Large intestine (tissue), 12 donors: ENCODE measurements at places on chromosomes 16 and 17. TPM values are rescaled to one million over a fixed set of nuclear protein-coding genes. Genes with fewer than 3 reads are reported as not detected.

The CACNG3 gene
- polyA plus RNA-seq, result 0.01 TPM

The KRTAP3-1 gene
- polyA plus RNA-seq, result not detected

DNA sequence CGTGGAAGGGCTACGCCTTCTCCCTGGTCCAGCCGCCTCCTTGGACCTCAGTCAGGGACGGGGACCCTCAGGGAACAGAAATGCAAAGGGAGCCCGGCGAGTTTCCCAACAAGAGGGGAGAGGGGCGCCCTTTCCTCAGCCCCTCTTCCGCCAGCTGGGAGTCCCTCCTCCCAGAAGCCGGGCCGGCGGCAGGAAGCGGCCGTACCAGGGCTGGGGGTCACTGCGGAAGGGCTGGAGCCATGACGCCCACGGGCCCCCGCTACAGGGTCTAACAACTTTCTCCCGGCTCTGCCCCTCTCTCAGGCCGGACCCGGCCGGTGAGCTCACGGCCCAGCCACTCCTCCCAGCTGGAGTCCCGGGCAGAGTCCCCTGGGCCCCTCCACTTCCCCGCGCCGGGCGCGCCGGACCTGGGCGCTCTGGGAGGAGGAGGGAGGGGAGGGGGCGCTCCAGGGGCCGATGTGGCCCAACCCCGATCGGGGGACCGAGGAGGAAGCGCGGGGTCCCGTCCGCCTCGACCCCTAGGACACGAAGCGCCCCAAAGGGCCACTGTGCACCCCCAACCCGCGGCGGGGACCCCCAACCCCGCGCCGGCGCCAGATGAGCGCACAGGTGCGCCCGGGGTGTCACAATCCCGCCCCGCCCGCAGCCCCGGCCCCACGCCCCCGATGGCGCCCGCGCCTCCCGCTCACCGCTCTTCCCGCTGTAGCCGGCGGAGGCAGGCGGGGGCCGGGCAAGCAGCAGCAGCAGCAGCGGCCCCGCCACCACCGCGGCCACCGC lies 578 bp downstream of the PGAP6 start:
- no peak for DNase-seq

GRCh38 chr17:36501963-36502362 lies 15.5 kb downstream of the ZNHIT3 start:
- DNase-seq, result no peak

DNA sequence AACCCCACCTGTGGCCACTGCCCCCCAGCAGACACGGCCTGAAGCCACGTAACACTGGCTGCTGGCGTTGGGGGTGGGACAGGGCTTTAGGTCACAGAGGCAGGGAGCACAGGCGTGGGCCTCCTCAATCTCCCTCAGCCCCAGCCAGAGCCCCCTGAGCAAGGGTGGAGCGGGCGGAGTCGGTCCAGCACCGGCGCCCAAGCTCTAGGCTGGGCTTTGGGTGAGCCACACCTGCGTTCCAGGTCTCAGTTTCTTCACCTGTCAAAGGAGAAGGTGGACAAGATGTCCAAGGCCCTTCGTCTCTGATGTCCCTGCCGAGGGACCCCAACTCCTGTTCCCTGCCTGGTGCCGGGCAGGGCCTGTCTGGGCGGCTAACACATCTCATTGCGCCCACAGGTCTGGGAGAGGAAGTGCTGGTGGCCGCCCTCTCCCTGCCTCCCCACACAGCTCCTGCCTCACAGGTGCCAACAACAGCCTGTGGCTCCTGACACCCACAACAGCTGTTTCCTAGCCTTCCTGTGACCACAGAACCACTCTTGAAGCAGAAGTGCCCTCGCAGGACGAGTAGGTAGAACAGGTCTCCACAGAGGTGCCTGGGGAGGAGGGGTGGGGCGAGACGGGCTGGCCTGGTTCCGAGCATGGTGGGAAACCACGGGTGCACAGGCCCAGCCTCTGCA lies 12.0 kb downstream of the FAM83G start:
- no peak for DNase-seq

GRCh38 chr17:8237175-8237574 lies 10.7 kb downstream of the CTC1 start:
- DNase-seq, result peak; percentile 35

DNA sequence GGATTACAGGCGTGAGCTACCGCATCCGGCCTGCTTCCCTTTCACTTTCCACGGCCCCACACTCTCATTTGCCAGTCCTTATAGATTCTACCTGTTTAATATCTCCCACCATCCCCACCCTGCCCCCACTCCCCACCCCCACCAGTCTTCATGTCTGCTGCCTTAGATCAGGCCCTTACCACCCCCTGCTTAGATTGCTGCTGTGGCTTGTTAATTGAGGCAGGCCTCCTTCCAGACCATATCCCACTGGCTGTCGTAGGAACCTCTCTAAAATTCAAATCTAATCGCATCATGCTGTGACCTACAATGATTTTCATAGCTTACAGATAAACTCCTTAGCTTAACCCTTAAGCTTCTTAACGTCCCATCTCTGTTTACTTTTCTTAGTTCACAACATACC lies 4.9 kb downstream of the IQCK start:
- no peak for DNase-seq

DNA sequence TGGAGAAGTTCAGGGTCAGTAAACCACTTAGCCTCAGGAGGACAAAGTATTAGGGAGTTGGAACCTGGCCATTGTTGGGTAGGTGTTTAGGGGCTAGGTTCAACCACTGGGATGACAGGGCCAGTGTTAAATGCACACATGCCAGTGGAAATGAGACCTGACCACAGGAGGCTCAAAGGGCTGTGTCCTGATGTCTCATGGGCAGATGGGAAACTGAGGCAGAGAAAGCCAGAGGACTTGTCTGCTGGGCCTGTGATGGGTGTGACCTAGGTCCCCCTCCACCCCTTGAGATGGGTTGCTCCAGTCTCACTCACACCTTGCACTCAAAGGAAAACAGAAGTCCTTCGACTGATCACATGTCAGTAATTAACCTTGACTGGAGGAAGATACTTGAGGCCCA lies 16.0 kb downstream of the CPNE2 start:
- no peak for DNase-seq
